ENCODE measurements at places on chromosomes 5 and 9.

DNA sequence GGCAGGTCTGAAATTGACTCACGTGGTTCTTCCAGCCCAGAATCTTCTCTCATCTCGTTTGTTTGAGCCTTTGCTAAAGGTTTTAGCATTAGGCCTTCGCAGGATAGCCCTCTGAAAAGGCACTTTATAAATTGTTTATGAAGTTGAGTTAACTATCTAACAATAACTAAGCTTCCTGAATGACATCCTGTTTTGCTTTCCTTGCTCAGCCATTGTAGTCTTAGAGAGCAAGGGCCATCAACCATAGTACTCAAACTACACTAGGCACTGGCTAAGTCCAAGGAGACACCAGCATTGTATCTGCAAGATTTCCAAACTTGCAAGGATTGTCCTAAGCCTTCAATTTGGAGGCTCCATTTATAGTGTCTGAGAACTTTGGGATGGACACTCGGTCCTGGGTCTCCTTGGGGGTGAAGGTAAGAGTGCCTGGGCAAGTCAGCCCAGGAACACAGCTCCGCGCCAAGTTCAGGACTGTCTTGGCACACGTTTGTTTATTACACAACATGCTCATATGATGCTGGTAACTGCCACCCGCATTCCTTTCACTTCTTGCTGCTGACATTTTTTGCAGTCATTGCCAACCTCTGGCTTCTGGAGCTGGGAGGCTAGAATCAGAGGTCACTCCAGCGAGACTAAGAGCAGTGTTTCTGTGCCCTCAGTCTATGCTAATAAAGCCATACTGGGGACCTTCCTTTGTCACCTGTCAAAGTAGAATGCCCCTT, 151.1 kb downstream of the ESM1 start:
- peak; percentile 40 for DNase-seq

DNA sequence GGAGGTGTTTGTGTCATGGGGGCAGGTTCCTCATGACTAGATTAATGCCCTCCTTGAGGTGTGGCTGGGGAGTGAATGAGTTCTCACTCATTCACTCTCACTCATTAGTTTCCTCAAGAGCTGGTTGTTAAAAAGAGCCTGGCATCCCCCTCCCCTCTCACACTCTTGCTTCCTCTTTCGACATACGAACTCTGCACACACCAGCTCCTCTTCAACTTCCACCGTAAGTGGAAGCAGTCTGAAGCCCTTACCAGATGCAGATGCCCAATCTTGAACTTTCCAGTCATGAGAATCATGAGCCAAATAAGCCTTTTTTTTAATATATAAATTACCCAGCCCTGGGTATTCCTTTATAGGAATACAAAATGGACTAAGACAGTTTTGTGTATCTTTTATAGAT, 82.5 kb downstream of the SPRY4 start:
- DNase-seq, result no peak

DNA sequence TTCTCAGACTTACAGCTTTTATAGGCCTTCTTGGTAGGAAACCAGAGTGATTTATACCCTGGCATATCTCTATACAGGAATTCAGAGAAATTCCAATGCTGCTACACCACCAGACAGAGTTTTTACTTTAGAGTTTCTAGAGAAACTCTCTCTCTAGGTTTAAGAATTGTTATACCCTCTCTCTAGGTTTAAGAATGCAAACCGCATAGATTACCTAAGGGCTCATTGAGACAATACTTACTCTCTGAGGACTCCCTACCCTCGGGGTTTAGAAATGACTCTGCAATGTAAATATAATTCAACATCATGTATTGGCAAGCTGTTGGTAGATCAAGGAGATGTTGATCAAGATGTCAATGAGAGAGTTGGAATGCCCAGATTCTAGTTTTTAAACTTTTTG, 15.3 kb upstream of the ELAVL2 start:
- no peak for DNase-seq

DNA sequence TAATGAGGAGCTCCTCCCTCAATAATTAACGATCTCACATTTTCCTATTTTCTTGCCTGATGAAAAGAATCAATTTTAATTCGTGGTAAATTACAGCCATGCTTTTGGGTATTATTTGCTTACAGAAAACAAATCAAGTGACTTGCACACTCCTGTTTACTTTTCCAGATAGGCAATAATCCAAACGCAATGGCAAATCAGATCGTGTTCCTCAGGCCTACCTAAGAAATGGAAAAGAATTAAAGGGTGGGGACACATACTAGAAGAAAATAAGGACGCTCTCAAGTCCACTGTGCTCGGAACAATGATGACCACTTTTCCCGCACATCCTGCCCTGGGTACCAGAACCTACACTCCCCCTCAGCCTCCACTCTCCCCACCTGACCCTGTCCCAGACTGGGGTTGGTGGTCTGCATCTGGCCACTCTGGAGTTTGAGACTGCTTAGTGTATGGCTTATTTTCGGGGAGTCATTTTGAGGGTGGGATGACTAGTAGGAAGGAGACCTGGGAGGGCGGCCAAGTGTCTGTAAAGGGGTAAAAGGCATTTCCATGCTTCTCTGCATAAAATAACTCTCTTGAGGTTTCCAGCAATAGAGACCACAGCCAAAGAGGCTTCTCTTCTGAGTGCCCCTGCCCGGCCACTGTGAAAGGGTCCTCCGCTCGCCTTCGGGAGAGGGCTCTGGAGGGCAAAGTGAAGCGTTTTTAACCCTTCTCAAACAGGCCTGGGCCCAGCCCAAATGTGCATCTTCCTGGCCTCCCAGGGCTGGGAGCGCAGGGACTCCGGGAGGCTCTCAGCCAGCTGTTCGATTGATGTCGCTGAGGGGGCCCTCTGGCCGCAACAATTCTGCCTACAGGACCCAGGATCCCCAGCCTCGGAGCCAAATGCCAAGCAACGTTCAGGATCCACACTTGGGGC, 4.5 kb upstream of the OTP start:
- DNase-seq, result no peak

- no peak for DNase-seq
These were observed 26.2 kb downstream of the WWC1 start for GRCh38 chr5:168317521-168318147.

DNA sequence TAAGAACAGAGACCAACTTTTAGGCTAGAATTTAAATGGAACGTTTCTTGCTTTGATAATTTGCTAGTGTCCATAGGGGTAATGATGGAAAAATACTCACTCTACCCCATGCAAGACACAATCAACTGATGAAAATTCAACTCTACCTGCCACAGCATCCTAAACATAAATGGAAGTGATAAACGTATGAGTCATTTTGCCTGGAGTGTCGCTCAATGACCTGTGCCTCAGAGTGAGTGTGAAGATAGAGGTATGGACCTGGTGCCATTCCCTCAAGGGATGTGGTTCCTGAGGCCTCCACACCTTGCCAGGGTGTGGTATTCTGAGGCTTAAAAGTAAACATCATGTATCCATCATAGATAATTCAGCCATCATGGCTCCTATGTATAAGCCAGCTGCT, 14.0 kb downstream of the ARL14EPL start:
- no peak for DNase-seq

DNA sequence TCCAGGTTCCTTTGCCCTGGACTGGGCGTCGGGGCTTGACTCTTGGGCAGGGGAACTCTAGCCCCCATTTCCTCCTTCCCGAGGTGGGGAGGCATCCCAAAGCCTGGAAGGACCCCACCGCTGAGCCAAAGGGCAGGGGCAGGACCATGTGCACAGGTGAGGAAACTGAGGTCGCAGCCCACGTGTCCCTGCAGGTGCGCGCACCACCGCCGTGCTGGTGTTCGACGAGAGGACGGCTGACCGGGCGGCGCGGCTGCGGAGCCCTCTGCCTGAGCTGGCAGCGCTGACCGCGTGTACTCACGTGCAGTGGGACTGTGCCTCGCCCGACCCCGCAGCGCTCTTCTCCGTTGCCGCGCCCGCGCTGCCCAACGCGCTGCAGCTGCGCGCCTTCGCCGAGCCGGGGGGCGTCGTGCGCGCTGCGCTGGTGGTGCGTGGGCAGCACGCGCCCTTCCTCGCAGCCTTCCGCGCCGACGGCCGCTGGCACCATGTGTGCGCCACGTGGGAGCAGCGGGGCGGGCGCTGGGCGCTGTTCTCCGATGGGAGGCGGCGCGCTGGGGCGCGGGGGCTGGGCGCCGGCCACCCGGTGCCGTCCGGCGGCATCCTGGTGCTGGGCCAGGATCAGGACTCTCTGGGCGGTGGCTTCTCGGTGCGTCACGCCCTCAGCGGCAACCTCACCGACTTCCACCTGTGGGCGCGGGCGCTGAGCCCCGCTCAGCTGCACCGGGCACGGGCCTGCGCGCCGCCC, 2.8 kb downstream of the ADGRD2 start:
- DNase-seq, result no peak

DNA sequence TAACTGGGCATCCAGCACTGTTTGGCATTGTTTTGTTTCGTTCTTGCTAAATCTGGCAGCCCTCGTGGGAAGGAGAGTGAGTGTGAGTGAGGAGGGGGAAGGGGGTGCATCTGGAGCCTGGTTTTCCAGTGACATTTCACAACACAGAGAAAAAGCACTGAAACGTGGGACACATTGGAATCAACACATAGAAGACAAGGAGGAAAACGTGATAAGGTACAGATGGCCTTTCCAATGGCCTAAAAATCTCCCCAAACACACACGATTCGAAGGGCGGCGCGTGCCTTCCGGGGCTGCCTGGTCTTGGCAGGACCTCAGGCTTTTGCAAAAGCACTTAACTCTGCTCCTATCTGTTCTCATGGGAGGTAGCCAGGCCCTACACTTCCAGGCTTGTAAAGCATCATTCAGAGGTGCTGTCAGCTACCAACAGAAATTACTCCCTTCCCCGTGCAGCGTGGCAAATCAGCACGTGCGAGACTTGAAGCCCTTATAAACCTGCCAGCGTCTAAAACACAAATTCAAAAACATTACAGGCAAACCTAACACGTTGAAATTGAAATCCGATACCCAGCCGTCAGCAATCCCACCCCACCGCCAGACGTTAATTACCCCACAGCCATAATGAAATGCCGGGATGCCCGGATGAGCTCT, 129.4 kb downstream of the OLFM1 start:
- DNase-seq, result no peak

DNA sequence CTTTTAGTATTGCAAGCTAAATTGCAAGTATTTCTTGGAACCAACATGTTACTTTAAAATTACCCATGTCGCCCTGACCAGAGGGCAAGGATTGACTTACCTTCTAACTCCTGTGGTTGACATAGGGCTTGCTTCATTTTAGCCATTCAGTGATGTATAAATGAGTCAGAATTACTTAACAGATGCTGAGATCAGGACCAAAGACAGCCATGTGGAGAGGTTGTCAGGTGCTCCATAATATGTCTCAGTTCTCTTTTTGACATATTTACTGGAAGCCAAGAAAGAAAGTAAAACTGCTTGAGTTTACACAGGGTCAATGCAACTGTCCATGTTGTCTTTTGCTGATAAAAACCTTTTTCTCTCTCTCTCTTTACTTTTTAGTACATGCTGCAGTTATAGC, 33.2 kb downstream of the F2RL2 start:
- DNase-seq, result peak; percentile 39

DNA sequence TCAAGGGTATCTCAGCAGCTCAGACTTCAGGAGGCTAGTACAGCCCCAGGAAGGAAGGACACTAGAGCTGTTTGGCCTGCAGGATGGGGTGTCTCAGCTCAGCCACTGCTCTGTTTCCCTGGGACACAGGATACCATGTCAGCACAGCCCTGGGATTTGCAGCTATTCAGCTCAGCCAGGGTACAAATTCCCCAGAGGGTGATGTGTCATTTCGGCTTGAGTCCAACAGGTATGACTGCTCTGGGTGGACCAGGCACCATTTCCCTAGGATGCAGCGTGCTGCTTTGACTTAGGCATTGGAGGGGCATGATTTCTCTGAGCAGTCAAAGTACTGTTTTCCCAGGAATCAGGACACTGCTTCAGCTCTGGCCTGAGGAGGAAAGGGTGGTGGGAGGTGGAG, 130.1 kb downstream of the ARSB start:
- DNase-seq, result no peak

DNA sequence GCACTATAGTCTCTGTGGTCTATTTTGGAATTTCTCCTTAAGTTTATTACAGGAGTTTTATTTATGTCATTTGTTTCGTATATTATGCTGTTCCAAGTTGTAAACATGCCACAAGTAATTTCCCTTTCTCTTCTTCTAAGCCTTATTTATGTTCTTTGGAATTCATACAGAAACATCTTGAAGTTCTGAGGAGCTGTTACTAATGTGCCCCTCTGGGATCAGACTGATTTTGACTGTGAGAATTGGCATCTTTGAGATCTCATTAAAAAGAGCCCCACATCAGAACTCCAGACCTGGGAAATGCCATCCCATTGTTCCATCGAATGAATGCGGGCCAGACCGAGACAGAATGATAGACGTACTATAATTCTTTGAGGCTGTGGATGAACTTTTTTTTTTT, 138.8 kb upstream of the CD180 start:
- DNase-seq, result no peak

DNA sequence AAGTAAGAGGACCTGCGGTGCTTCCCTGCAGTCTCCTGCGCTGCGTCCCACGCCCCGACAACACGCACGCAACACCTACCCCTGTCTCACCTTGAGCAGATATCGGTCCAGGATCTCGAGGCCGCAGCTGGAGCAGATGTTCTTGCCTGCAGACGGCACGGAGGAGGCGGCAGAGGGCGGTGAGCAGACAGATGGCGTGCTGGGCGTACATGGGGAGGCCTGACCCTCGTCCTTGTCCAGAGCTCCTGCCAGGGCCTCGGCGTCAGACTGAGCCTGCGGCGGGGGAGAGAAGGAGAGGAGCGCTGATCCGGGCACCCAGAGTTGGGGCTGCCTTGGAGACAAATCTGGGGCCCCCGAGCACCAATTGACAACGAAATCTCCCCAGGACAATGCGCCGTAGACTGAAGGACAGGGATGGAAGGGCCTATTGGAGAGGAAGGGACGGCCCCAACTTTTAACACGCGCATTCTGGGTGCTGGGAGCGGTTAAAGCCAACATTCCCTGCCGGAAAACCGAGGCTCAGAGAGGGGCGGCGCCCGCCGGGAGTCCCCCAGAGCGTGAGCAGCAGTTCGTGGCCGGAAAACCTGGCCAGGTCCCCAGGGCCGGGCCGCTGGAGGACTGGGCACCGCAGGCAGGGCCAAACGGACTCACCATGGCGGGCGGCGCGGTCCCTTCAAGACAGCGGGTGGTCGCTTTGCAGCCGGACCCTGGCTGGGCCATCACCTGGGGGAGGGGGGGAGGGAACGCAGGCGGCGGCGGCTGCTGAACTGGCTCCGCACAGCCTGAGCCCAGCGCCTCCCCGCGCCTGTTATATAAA, 1.8 kb downstream of the LHX6 start:
- no peak for DNase-seq

DNA sequence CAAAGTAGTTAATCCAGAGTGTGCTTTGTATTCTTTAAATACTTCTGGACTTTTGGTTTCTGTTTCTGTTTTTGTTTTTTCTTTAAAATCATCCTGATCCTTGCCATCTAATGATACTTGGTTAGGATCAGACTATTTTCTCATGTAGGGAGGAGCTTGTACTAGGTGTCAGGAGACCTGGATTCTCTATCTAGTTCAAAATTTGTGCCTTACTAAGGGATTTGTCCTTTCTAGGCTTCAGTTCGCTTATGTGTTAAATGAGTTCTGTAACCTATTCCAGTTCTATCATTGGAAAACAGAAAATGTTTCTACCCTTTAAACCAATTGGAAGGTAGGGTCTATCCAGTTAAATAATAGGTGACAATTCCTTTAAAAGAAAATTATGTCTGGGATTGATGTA, 3.3 kb upstream of the MEF2C start:
- DNase-seq, result peak; percentile 19

GRCh38 chr5:65268525-65268924, 213.2 kb downstream of the ADAMTS6 start:
- DNase-seq, result no peak

Data from inflammatory macrophage treated with lipopolysaccharide for 1 hour (primary cell).